ENCODE measurements at places on chromosomes 2 and 18.

DNA sequence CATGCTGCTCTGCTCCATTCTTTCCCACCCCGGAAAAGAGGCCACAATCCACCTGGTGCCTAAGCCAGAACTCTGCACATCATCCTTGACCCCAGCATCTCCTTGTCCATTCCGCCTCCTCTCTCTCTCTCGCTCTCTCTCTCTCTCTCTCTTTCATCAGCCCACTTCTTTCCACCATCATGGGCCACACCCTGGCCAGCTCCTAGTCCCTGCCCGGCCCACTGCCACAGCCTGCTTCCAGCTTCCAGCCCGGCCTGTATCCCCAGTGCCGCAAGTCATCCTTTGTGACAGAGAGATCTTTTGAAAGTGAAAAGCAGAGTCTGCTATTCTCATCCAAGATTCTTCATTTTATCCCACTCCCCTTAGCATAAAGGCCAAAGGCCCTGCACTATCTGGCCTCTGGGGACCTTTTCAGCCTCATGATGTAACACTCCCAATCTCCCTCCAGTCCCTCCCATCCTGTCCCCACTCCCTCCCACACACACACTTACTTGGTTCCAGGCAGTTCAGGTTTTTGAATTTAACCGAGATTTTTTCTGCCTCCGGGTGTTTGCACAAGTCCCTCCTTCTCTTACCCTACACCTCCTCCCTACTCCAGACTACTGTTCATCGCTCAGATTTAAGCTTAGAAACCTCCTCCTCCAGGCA, 214.0 kb downstream of the EN1 start:
- DNase-seq: no peak

GRCh38 chr2:53939656-53940055, 31.1 kb downstream of the PSME4 start:
- no peak for DNase-seq

GRCh38 chr2:86697551-86698104, 22.5 kb upstream of the RMND5A start:
- no peak for DNase-seq

GRCh38 chr2:147904051-147904450, 59.2 kb downstream of the ACVR2A start:
- no peak for DNase-seq

DNA sequence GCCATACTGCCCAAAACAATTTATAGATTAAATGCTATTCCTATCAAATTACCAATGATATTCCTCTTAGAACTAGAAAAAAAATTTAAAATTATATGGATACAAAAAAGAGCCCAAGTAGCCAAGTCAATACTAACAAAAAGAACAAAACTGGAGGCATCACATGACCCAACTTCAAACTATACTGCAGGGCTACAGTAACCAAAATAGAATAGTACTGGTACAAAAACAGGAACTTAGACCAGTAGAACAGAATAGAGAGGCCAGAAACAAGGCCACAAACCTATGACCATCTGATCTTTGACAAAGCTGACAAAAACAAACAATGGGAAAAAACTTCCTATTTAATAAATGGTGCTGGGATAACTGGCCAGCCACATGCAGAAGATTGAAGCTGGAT, 86.1 kb upstream of the KYNU start:
- no peak for DNase-seq

Measured in posterior cingulate gyrus (tissue), 11 donors.